ENCODE measurements at places on chromosomes 13 and 19.

GRCh38 chr13:32894589-32895001 lies 121.6 kb upstream of the KL start:
- no peaks in the 10 kb centered on the region for H3K27me3 ChIP-seq
- H3K4me1 ChIP-seq: peaks cover 2% of the 10 kb centered on the region
- H3K4me3 ChIP-seq: no peak overlapping the region
- H3K36me3 ChIP-seq: no peaks in the 10 kb centered on the region
- DNase-seq: no peak

DNA sequence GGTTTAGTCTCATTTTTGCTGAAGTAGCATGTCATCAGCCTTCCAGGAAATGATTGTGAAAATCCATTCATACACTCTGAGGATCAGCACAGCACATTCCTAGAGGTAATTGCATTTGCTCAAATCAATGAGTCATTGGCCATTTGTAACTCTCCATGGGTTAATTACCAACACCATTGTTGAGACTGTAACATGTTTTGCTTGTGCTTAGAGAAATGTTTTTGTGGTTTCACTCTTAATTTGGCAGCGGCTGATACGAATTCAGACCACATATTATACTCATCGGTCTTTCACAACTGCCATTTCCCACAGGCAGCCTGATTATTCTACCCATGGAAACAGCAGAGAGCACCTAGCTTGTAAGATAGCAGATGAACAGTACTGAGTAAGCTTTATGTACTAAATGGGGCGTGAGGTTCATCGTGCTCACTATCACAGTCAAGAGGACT lies 110.3 kb downstream of the NHLRC3 start:
- peaks cover 13% of the 10 kb centered on the region for H3K4me1 ChIP-seq
- peaks cover 56% of the 10 kb centered on the region for H3K27me3 ChIP-seq
- no peaks in the 10 kb centered on the region for H3K36me3 ChIP-seq
- no peak for DNase-seq
- peak overlapping the region; percentile 31 for H3K27ac ChIP-seq

GRCh38 chr19:38093587-38093986 lies 130.4 kb downstream of the DPF1 start:
- no peak overlapping the region for H3K27ac ChIP-seq
- H3K36me3 ChIP-seq: peaks cover 1% of the 10 kb centered on the region
- H3K27me3 ChIP-seq: no peaks in the 10 kb centered on the region
- H3K4me3 ChIP-seq: no peak overlapping the region

DNA sequence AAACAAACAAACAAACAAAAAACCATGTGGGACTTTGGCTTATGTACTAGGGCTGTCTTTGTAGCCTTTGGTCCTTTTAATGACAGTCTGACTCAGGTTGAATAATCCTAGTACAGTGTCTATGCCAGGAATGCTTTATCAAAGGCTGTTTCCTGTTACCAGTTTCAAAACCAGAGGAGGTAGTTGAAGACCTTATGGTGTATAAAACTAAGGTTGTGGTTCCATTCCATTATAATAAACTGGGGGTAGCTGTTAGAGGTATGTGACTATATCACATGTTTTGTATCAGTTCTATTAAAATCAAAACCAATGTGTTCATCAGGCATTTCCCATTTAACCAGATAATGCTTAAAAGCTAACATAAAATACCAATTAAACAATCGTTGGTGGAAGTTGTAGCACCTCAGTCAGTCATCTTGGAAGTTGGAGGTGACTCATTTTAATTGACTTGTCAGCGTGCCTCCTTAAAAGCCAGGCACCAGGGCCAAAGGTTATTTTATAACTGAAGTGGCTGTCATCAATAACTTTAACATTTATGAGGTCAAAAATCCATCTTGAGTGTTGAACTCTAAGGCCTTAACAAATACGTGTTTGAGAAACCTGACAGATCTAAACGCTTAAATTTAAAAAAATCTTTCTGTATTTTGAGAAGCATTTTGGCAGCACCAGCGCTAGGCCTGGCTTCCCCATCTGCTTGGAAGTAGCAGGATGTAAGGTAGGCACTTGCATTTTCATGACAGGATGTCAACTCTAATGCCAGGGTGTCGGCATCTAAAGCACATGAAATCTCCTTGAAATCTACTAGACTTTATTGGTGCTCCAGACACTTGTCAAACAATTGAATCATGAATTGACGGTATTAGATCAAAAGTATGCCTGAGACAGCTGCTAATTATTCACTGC lies 162.5 kb downstream of the LMO7 start:
- no peak overlapping the region for H3K4me3 ChIP-seq
- peak overlapping the region; percentile 9 for H3K27ac ChIP-seq
- H3K4me1 ChIP-seq: peaks cover 37% of the 10 kb centered on the region
- peak; percentile 6 for DNase-seq
- no peaks in the 10 kb centered on the region for H3K27me3 ChIP-seq

- H3K4me1 ChIP-seq: peaks cover 6% of the 10 kb centered on the region
- DNase-seq: no peak
- H3K36me3 ChIP-seq: no peaks in the 10 kb centered on the region
- no peak overlapping the region for H3K4me3 ChIP-seq
- H3K27ac ChIP-seq: no peak overlapping the region
- no peaks in the 10 kb centered on the region for H3K27me3 ChIP-seq
These were observed 54.4 kb upstream of the MEDAG start for GRCh38 chr13:30851697-30852096.

DNA sequence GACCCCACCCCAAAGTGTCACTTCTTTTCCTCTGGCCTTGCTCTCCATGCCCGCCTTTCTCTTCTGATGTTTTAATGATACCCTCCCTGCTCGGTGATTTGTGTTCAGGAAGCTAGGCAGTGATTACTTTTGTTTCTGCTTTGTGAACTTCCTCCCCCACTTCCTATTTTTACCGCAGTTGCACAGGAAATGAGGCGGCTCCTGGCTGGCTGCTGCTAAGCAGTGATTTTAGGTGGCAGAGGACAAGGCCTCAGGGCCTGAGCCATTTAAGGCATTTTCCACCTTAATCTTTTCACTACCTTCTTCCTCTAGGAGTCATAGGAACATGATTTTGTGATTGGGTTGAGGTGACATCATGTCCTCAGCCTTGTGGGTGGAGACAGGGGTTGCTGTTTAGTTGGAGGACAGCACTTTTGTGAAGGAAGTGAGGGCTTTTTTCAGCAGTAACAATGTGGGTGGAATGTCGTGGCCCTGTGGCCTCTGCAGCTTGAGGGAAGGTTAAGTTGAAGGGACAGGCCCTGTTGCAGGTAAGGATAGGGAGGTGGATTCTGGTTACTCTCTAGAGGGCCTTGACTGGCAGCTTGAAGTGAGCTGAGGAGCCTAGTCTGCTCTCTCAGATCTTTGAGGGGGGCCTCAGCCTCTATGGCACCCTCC lies 15.7 kb downstream of the GARRE1 start:
- peaks cover 59% of the 10 kb centered on the region for H3K4me1 ChIP-seq
- H3K4me3 ChIP-seq: peak overlapping the region; percentile 35
- no peaks in the 10 kb centered on the region for H3K27me3 ChIP-seq
- peak; percentile 60 for DNase-seq
- H3K36me3 ChIP-seq: peaks cover 4% of the 10 kb centered on the region

DNA sequence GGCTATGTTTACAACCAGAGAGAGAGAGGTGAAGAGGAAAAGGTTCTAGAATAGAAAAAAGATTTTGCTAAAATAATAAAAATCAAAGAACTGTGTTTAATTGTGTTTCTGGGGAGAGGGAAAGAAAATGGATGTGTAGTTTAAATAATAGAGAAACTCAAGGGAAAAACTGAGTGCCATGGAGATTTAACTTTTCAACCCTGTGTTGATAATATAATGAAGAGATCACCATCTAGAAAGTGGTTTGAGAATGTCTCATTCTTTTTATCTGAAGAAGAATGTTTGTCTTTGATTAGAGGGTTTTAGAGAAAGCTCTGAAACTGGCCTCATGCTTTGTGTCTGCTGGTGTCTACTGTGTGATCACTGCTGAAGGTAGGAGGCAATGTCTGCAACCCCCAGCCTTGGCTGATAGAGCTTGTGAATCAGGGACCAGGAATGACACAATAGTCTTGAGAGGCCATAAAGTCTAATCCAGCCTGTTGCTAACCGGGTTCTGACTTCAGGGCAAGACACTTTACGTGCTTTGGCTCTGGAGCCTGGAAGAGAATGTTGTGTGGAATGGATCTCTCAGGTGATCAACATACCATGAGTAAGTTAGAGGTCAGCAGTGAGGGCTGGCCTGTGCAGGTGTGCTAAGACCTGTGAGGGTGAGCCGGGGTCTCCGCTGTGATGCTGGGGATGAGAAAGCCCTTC lies 5.4 kb downstream of the COL4A2 start:
- H3K27ac ChIP-seq: no peak overlapping the region
- peaks cover 77% of the 10 kb centered on the region for H3K27me3 ChIP-seq
- peaks cover 6% of the 10 kb centered on the region for H3K4me1 ChIP-seq

DNA sequence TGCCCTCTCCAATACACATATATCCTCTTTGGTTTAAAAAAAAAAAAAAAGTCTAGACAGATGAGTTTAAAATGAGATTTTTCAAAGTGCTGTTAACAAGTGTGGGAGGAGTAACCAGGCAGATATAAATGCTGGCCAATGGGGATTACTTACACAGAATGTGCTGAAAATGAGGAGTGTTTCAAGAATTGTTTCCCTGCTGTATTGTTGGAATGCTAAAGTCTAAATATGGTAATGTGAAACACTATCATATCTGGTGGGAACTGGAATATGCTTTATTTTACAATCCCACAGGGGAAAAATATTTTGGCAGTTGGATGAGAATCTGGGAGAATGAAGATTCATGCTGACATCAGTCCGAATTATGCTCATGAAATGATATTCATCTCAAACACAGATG lies 250.7 kb downstream of the DCT start:
- no peaks in the 10 kb centered on the region for H3K36me3 ChIP-seq
- no peaks in the 10 kb centered on the region for H3K27me3 ChIP-seq
- H3K27ac ChIP-seq: no peak overlapping the region
- H3K4me1 ChIP-seq: no peaks in the 10 kb centered on the region

- no peak for DNase-seq
- H3K36me3 ChIP-seq: peaks cover 9% of the 10 kb centered on the region
- H3K4me3 ChIP-seq: peak overlapping the region; percentile 3
- no peaks in the 10 kb centered on the region for H3K27me3 ChIP-seq
These were observed 83.0 kb upstream of the TM9SF2 start for GRCh38 chr13:99418103-99418842.

DNA sequence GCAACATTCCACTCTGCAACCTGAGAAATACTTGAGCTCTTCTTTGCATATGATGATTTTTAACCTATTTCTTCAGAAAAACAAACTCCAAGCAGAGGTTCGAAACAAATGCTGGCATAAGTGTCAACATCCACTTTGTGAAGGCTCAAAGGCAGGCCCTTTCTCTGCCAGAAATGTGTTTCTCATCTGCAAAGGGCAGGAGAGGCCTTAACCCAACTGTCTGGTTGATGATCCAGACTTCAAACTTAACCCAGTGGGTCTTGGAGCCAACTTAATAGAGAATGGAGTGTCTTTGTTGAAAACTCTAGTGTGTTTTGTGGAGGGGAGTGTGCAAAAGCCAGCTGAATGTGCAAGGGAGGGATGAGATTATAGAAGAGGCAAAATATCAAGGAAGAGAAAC lies 28.3 kb upstream of the ZNF507 start:
- H3K4me1 ChIP-seq: peaks cover 2% of the 10 kb centered on the region
- no peaks in the 10 kb centered on the region for H3K36me3 ChIP-seq
- peaks cover 8% of the 10 kb centered on the region for H3K27me3 ChIP-seq
- H3K4me3 ChIP-seq: no peak overlapping the region

- H3K4me3 ChIP-seq: peak overlapping the region; percentile 26
- no peaks in the 10 kb centered on the region for H3K27me3 ChIP-seq
- H3K27ac ChIP-seq: no peak overlapping the region
- H3K4me1 ChIP-seq: no peaks in the 10 kb centered on the region
- DNase-seq: no peak
These were observed 8.9 kb upstream of the NR2F6 start for GRCh38 chr19:17254636-17255035.

DNA sequence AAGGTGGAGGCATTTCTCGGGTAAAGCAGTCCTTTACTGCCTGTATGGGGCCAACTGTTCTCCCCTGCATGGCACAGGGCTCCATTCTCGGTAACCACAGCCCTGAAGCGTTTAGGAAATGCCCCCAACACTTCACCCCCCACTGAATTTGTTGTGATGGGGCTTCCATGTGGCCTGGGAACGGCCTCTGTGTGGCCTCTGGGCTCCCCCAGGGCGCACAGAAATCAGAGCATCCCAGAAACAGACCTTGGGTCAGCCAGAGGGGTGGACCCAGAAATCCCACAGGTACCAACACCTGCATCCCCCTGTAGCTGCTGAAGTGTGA lies 153.7 kb upstream of the VSTM2B start:
- H3K27me3 ChIP-seq: peaks cover 26% of the 10 kb centered on the region
- H3K27ac ChIP-seq: no peak overlapping the region
- H3K4me3 ChIP-seq: no peak overlapping the region
- H3K36me3 ChIP-seq: no peaks in the 10 kb centered on the region
- no peak for DNase-seq

DNA sequence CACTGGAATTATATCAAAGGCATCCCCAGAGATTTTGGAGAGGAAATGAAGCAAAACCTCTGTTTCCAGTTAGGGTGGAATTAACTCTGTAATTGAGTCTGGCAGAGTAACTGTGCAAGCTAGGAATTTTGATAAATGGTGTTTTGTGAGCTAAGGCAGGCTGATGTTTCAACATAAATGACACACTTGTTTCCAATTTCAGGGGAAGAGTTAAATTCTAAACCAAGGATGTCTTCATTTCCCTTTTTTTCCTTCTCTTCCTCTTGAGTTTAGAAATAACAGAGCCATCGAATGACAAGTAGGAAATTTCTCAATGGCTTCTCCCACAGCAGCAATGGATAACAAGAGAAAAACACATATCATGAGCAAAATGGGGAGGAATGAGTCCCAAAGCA lies 131.2 kb downstream of the IRS2 start:
- DNase-seq: no peak
- no peak overlapping the region for H3K4me3 ChIP-seq
- H3K27ac ChIP-seq: no peak overlapping the region
- no peaks in the 10 kb centered on the region for H3K36me3 ChIP-seq
- H3K4me1 ChIP-seq: no peaks in the 10 kb centered on the region

DNA sequence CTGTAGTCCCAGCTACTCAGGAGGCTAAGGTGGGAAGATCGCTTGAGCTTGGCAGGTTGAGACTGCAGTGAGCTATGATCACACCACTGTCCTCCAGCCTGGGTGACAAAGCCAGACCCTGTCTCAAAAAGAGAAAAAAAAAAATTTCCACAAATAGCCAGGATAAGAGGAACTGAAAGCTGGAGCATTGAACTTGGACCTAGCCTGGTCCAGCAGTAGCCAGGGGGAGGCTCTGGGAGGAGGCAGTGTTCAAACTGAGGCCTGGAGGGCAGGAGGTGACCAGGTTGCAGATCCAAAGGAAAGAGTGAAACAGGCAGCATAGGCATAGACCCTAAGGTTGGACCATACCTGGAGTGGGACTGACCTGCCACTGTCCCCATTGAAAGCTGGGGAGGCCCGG lies 26.9 kb upstream of the PIK3R2 start:
- no peak overlapping the region for H3K4me3 ChIP-seq
- no peaks in the 10 kb centered on the region for H3K4me1 ChIP-seq
- H3K27ac ChIP-seq: no peak overlapping the region
- peaks cover 17% of the 10 kb centered on the region for H3K36me3 ChIP-seq

GRCh38 chr13:91346062-91346461 lies 1.4 kb upstream of the MIR17HG start:
- peaks cover 22% of the 10 kb centered on the region for H3K36me3 ChIP-seq
- peak overlapping the region; percentile 99 for H3K27ac ChIP-seq
- H3K4me1 ChIP-seq: peaks cover 38% of the 10 kb centered on the region
- no peak for DNase-seq
- peak overlapping the region; percentile 90 for H3K4me3 ChIP-seq
